Prostate gland (tissue), 2 donors: ENCODE measurements at places on chromosomes 1 and 21. TPM values are rescaled to one million over a fixed set of nuclear protein-coding genes. Genes with fewer than 3 reads are reported as not detected.

- H3K27ac ChIP-seq, result peak overlapping the region; percentile 98
- peaks cover 71% of the 10 kb centered on the region for H3K4me1 ChIP-seq
- H3K36me3 ChIP-seq, result no peaks in the 10 kb centered on the region
- H3K27me3 ChIP-seq, result no peaks in the 10 kb centered on the region
These were observed 160.5 kb downstream of the CASZ1 start for GRCh38 chr1:10635992-10636391.

- DNase-seq, result no peak
- H3K36me3 ChIP-seq, result no peaks in the 10 kb centered on the region
- no peak overlapping the region for H3K4me3 ChIP-seq
- no peaks in the 10 kb centered on the region for H3K27me3 ChIP-seq
These were observed 716.4 kb downstream of the AMY1C start for GRCh38 chr1:104466068-104466467.

DNA sequence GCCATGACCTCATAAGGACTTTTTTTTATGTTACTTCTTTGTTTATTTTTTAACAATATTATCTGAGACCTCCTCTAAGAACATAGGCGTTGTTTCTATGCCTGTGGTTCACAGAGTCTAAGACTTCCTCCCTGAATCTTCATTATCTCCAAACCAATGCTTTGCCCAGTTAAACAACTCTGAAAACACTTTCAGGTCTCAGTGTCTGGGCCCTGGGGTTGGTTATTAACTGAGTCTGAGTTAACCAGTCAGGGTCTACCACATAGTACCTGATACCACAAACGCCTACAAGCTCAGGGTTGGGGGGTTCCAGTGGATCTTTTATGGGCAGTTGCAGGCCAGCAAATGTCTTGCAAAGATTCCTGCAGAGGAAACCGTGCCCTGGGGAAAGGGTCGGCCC is 138.2 kb downstream of the AJAP1 start:
- H3K27me3 ChIP-seq, result no peaks in the 10 kb centered on the region
- H3K27ac ChIP-seq, result no peak overlapping the region
- H3K4me3 ChIP-seq, result no peak overlapping the region
- no peaks in the 10 kb centered on the region for H3K36me3 ChIP-seq
- no peaks in the 10 kb centered on the region for H3K4me1 ChIP-seq

DNA sequence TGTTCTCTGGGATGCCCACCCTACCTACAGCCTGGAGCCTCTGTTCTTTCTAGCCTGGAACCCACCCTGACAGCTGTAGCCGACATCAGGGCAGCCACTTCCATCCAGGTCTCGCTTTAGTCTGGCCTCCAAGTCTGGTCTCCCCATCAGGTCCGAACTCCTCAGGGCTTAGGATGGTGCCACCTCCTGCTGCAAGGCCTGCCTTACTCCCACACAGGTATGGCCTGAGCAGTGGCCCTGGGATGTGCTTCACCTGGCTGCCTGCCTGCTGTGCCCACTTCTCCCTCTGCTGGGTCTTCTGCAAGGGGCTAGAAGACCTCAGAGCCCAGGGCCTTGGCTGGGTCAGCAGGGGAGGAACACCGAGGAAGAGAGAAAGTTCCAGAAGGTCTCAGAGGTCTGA is 35.7 kb upstream of the MAGOH start:
- H3K4me3 ChIP-seq, result no peak overlapping the region
- no peaks in the 10 kb centered on the region for H3K36me3 ChIP-seq

- H3K4me1 ChIP-seq, result no peaks in the 10 kb centered on the region
- H3K4me3 ChIP-seq, result no peak overlapping the region
- H3K27ac ChIP-seq, result no peak overlapping the region
- H3K27me3 ChIP-seq, result no peaks in the 10 kb centered on the region
These were observed 158.0 kb upstream of the PROX1 start for GRCh38 chr1:213829780-213830179.

- no peaks in the 10 kb centered on the region for H3K4me1 ChIP-seq
- H3K27me3 ChIP-seq, result no peaks in the 10 kb centered on the region
These were observed 245.1 kb downstream of the MATN1 start for GRCh38 chr1:30478283-30478682.

DNA sequence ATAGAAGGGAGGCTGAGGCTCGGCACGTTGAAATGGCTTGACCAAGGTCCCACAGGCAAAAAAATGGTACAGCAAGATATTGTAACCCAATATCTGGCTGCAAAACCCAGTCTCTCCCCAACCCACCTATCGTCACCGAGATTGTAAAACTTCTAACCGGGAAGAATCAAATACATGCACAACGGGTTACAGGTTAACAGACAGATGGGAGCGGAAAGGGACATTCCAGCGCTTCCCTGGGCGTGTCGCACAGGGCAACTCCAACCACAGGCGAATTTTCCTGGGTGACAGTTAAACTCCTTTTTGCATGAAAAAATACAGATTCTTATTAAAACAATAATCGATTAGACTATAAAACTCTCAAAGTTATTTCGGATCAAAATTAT is 31.8 kb upstream of the JUN start:
- H3K36me3 ChIP-seq, result no peaks in the 10 kb centered on the region
- H3K27me3 ChIP-seq, result no peaks in the 10 kb centered on the region
- peak; percentile 30 for DNase-seq
- peaks cover 19% of the 10 kb centered on the region for H3K4me1 ChIP-seq

GRCh38 chr21:38765056-38765455 is 40.7 kb upstream of the ETS2 start:
- no peak for DNase-seq
- no peaks in the 10 kb centered on the region for H3K27me3 ChIP-seq
- H3K4me1 ChIP-seq, result no peaks in the 10 kb centered on the region
- H3K4me3 ChIP-seq, result no peak overlapping the region
- H3K36me3 ChIP-seq, result no peaks in the 10 kb centered on the region

- H3K4me3 ChIP-seq, result no peak overlapping the region
- H3K36me3 ChIP-seq, result peaks cover 2% of the 10 kb centered on the region
- DNase-seq, result no peak
- H3K4me1 ChIP-seq, result no peaks in the 10 kb centered on the region
These were observed 3.0 kb downstream of the USP1 start for GRCh38 chr1:62439652-62440371.

DNA sequence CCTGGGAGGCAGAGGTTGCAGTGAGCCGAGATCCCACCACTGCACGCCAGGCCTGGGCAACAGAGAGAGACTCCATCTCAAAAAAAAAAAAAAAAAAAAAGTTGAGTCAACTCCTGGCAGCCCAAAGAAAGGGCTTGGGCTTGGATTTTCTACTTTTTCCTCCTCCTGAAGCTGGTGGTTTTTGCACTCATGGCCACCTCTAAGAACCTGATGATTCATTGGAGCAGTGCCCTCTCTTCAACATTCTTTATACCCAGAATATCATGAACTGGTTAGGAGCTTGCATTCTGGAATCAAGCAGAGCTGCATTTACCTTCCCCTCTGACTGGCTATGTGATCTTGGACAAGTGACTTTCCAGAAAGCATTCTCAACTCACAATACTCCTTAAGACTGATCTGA is 3.5 kb upstream of the ACTA1 start:
- no peak for DNase-seq

GRCh38 chr1:89910780-89911179 is 84.1 kb upstream of the ZNF326 start:
- no peak overlapping the region for H3K4me3 ChIP-seq
- no peak overlapping the region for H3K27ac ChIP-seq
- H3K4me1 ChIP-seq, result no peaks in the 10 kb centered on the region
- no peaks in the 10 kb centered on the region for H3K27me3 ChIP-seq
- DNase-seq, result no peak

DNA sequence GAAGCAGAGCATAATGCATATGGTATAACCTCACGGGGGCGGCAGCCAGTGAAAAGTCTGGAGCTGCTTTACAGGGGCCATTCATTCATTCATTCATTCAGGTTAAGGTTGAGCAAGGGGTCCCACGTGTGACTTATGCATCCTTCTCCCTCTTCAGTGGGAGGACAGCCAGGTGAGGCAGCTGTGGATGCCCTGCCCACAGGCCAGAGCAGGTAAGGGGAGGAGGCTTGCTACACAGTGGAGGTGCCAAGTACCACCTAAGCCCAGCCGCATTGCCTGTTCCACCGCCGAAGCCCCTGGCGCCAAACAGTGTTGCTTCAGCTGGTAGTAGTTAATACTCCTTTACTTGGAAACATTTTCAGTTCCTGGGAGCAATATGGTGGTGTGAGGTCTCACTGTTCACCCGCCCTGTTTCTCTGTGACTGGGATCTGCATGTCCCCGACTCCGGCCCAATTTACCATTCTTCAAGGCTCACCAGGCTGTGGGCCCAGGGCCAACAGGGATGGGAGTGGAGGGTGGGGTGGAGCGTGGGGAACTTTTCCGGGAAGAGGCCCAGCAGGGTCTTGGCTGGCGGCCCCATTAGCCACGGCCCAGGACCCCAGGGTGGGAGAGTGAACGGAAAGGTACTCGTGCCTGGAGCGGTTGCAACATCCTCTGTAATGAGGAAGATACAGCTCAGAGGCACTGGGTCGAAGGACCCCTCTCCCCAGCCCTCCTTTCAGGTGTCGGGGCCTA is 722 bp upstream of the PODN start:
- H3K27ac ChIP-seq, result peak overlapping the region; percentile 73
- no peak for DNase-seq
- H3K4me1 ChIP-seq, result peaks cover 3% of the 10 kb centered on the region
- peak overlapping the region; percentile 46 for H3K4me3 ChIP-seq

DNA sequence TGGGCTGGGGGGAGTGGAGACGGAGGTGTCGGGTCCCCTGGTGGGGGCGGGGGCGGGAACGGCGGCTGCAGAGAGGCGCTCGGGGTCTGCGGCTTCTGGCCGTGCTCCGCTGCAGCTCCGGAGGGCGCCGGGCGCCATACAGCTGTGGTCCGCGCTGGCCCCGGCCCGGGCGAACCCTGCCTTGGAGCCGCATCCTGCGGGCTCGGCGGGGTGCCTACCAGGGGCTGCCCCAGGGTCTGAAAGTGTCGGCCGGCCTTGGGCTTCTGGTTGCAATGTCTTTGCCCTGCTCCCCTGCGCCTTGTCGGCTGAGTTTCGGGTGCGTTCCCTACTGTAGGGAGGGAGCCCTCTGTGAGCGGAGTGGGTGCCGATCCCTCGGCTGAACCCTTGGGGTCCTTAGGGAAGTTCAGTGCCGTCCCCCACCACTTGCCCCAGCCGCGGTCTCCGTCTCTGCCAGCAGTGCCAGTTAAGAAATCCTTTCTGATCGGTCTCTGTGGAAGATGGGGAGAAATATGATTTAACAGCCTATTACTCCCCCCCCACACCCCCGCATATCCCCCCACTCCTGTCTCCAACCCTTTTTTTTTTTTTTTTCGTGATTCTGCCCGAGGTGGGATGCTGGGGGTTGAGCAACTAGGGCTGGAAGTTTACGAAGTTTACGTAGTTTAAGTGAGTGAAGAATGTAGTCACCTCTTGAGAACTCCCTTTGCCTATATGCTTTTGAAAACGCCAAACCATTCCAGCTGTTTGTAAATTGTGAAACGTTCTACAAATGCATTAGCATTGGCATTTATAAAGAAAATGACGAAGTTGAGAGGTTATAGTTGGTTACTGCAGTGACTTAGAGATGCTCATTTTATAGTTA is 588 bp downstream of the NEXN start:
- peak overlapping the region; percentile 64 for H3K4me3 ChIP-seq
- peak; percentile 4 for DNase-seq
- H3K27me3 ChIP-seq, result no peaks in the 10 kb centered on the region
- peak overlapping the region; percentile 77 for H3K27ac ChIP-seq
- no peaks in the 10 kb centered on the region for H3K36me3 ChIP-seq

GRCh38 chr1:204478172-204478899 is 16.3 kb downstream of the PIK3C2B start:
- no peak for DNase-seq
- H3K4me3 ChIP-seq, result no peak overlapping the region
- no peaks in the 10 kb centered on the region for H3K27me3 ChIP-seq
- H3K36me3 ChIP-seq, result no peaks in the 10 kb centered on the region
- peaks cover 10% of the 10 kb centered on the region for H3K4me1 ChIP-seq

DNA sequence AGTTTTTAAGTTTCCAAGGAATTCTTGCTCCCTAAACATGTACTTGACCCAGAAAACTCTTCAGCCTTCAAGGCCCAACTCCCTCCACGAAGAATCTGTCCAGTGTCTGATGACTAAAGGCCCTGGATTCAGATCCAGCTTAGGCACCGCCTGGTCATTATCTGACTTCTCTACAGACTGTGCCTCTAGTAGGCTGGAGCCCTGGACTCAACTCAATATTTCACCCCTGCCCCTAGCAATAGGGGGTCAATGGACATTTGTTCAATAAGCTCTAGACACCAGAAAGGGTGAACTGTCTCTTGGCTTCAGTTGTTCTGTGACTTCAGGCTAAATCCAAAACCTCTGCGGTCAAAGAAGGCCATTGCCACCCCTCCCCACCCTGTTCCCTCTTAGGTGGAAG is 34.5 kb downstream of the NUAK2 start:
- no peak overlapping the region for H3K27ac ChIP-seq
- H3K36me3 ChIP-seq, result no peaks in the 10 kb centered on the region
- no peaks in the 10 kb centered on the region for H3K27me3 ChIP-seq

DNA sequence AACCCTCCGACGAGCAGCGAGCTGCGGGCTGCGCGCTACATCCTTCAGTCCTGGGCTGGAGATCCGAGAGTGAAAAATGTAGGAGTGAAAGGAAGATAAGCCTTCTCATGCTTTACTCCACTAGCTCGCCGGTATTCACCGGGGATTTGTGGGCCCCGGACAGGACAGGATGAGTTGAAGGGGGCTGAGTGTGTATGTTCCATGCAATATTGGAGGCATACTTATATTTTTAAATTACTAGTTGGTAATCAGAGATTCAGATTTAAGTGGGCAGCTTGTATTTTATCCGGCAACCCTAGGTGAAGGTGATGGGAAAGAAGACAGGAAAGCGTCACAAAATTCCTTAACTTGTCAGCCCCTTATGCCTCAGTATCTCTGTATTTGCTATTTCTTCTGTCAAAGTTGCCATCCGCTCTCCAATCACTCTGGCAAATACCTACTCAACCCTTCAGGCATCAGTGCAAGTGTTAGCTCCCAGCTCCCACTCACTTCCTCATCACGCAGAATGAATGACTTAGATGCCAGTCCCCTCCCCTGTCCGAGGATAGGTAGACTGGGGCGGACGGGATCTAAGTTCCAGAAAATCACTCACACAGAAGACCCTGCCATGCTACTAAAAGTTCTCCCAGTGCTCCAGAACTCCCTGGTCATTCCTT is 503 bp upstream of the PIGM start:
- peak overlapping the region; percentile 61 for H3K27ac ChIP-seq
- no peaks in the 10 kb centered on the region for H3K36me3 ChIP-seq
- no peaks in the 10 kb centered on the region for H3K27me3 ChIP-seq
- peak overlapping the region; percentile 55 for H3K4me3 ChIP-seq
- DNase-seq, result no peak

GRCh38 chr1:64878090-64878489 is 88.3 kb downstream of the JAK1 start:
- no peaks in the 10 kb centered on the region for H3K4me1 ChIP-seq
- H3K4me3 ChIP-seq, result no peak overlapping the region
- no peak overlapping the region for H3K27ac ChIP-seq
- no peaks in the 10 kb centered on the region for H3K36me3 ChIP-seq
- H3K27me3 ChIP-seq, result no peaks in the 10 kb centered on the region
- DNase-seq, result no peak

MACO1 gene
- 31.0 TPM for total RNA-seq

RHD gene
- total RNA-seq, result not detected

WLS gene
- 92.1 TPM for total RNA-seq

ADORA1 gene
- total RNA-seq, result 47.3 TPM

GSTM5 gene
- 12.3 TPM for total RNA-seq

SLFNL1 gene
- 2.4 TPM for total RNA-seq

ANKRD45 gene
- 2.3 TPM for total RNA-seq

KRTAP13-2 gene
- not detected for total RNA-seq

SPRR4 gene
- not detected for total RNA-seq

CD48 gene
- 3.0 TPM for total RNA-seq

OR14K1 gene
- 0.91 TPM for total RNA-seq

OR10J1 gene
- total RNA-seq, result not detected
